ENCODE measurements at places on chromosomes 1 and 21.

DNA sequence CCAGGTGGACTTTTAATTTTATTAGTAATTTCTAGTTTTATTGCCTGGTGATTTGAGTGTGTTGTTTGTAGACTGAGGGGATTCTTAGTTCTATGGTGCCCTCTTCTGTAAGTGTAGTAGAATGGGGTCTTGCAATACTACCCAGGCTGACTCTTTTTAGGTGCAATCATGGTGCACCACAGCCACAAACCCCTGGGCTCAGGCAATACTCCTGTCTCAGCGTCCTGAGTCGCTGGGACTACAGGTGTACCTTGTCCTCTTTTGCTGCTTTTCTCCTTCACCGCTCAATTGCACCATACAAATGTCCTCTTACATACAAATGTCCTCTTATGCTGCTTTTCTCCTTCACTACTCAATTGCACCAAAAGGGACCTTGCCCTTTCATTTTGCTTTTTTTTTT, 43.1 kb downstream of the SCP2 start:
- DNase-seq: no peak

DNA sequence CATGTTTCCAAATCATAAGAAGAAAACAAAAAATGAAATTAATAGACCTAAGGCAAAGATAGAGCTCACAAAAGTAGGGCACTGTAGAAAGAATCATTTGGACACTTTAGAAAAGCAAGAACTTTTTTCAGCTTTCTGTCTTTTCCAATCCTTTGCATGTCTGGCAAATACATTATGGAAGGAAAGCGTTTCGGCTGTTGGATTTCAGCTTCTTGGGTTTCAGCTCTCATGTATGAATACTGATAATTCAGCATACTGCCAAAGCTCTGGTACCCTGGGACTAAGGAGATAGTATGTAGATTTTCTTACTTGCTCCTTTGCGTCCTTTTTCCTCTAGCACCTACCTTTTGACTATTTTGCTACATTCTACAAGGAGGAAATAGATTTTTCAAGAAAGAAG, 375.9 kb downstream of the BRINP3 start:
- DNase-seq: no peak

DNA sequence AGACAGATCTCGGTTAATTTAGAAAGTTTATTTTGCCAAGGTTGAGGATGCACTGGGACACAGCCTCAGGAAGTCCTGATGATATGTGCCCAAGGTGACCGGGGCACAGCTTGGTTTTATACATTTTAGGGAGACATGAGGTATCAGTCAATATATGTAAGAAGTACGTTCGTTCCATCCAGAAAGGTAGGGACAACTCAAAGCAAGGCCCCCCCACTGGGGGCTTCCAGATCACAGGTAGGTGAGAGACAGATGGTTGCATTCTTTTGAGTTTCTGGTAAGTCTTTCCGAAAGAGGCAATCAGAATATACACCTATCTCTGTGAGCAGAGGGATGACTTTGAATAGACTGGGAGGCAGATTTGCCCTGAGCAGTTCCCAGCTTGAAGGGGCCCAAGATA, 60.4 kb upstream of the VTCN1 start:
- no peak for DNase-seq

DNA sequence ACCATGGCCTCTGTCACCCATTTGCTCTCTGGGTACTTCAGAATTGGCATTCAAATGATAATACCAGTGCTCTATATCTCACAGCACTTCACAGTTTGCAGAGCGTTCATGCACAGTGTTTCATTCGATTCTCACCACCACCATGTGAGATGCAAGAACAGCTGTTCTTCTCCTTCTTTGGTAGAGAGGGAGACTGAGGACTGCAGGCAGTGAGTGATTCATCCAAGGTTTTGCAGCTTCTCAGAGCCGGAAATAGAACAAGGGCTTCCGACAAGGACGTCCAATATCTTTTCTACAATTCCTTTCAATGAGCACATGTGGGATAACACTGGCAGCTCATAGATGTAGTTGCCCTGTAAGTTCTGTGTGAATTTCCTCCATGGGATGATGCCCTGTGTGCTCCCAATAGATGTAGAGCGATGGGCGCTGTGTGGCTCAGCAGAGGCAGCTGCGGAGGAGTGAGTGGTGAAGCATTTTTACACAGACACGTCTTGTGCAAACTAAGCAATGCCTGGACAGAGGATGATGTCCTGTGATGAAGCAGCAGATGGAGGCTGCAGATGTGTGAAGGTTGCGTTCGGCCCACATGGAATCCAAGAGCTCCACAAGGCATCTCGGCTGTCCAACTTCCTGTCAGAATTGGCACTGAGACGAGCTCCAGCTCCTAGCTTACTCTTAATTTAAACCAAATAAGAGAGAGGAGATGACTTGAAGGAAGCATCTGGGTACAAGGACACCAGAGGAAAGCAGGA, 24.9 kb downstream of the MT1HL1 start:
- DNase-seq: no peak

DNA sequence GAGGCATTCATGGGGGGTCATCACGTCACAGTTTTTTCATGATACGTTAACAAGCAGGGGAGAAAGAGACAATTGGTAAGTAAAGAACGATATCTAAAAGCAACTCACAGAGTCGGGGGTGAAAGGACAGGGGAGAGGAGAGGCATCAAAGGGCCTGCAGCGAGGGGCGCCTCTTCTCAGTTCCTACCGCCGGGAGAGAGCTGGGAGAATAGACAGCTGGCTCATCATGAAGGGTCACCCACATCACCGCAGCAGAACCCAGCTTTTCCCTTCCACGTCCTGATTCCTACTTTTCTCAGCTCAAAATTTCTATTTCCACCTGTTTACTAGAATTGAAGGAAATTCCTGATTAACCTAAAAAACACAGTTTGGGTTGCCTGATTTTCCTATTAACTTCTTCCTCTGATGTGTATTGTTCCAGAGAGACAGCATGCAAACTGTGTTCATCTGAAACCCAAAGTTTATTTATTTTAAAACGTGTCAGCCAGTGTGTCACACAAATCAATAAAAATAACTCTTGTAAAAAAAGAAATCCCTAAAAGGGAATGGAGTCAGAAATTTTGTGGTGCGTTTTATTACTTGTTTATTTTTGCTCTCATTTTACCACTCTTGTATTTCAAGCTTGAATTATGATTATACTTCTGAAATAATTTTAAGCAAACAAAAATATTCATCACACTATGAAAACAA, 75.4 kb downstream of the SLC25A24 start:
- DNase-seq: no peak

- no peak for DNase-seq
Measured at GRCh38 chr21:22352088-22352487, 1353.9 kb downstream of the NCAM2 start.

DNA sequence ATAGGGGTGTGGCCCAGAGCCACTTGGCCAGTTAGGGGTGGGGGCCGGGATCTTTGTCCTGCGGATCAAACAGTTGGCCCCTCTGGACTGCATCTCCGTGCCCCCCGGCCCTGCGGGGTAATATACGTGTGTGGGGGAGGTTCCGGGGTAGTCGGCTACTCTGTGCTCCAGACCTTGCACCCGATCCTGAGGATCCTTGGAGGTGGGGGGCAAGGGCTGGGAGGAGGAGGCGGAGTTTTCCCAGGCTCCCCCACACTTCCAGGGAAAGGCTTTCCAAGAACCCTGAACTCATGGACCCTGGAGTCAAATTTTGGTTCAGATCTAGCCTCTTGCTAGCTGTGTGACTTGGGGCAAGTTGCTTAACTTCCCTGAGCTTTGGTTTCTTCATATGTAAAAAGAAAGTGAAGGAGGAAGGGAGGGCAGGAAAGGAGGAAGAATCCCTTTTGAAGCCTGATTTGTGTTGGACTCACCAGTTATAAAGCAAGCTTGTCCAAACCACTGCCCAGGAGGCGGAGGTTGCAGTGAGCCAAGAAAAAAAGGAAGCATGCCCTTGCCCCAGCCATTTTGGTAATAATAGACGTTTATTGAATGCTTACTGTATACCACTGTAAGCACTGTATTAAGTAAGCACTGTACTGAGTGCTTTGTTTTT, 686 bp downstream of the MIIP start:
- peak; percentile 26 for DNase-seq

GRCh38 chr1:59973719-59974118, 47.1 kb upstream of the CYP2J2 start:
- DNase-seq: no peak

DNA sequence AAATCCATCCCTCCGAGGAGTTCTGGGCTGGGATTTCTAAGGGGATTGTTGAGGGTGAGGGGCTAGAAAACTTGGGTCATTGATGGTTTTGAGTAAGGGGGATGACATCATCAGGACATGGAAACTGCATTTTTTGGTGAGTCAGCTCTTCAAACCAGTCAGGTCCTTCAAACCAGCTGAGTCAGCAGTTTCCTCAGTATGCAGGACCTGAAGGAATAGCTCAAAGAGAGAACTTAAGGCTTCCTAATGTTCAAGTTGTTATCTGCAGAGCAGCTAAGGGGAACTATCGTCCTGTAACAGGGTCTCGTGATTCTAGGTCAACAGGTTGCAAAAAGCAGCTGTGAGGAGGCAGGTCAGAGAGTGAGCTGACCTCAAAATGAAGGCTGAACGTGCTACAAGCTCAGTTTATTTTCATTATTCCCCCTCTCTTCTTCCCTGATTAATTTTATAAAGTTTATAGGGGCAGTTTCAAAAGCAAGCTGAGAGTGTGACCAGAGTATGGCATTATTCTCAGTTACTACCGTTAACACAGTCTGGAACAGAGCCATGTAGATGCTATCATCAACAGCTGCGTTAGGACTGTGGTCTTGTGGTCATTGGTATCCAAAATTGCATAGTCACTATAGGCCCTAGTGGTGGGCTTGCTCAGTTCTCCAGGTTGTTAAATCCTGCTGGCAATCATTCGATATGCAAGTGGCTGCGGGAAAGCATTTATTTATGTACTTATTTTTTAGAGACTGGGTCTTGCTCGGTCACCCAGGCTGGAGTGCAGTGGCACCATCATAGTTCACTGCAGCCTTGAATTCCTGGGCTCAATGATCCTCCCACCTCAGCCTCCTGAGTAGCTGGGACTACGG, 10.7 kb upstream of the SDC3 start:
- peak; percentile 13 for DNase-seq

DNA sequence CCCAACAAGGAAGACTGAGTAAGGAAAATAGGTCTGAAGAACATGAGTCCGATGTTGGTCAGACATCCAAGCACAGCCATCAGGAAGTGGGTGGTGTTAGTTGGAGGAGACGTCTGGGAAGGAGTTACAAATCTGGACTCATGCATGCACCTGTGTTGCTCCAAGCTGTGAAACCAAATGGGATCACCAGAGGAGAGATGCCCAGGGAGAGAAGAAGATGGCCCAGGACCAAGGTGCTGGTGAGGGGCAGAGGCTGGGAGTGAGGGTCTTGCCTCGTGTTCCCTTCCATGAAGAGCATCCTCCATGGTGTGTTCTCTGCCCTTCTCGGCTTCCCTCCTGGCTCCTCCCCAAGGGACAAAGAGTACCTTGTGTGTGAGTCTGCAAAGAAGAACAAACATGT, 405.6 kb downstream of the NPHP4 start:
- DNase-seq: no peak

- peak; percentile 89 for DNase-seq
Measured at GRCh38 chr1:72283307-72284083, 1.2 kb upstream of the NEGR1 start.

- DNase-seq: peak; percentile 17
Measured at GRCh38 chr1:6099787-6100765, 54.4 kb downstream of the KCNAB2 start.

GRCh38 chr1:238005116-238005515, 114.4 kb upstream of the ZP4 start:
- DNase-seq: no peak
